ENCODE measurements at places on chromosomes 2 and 18.

DNA sequence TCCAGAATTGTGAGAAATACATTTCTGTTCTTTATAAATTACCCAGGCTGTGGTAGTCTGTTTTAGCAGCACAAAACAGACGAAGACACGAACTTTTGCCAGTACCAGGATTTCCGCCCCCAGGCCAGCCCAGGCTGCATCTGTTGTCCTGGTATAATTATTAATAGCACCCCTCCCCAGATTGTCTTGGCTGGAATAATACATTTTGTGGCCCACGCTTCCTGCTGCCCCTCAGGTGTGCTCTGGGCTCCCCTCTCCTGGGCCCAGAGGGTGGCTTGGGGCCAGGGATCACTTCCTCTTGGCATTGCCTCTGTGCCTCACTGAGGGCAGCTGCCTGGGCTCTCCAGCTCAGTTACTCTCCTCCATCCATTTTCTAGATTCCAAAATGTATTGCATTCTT is 102.1 kb upstream of the HS6ST1 start:
- DNase-seq, result no peak

GRCh38 chr18:57029761-57030160 is 117.1 kb upstream of the BOD1L2 start:
- no peak for DNase-seq

- no peak for DNase-seq
Measured at GRCh38 chr2:143083636-143084035, 45.6 kb upstream of the ARHGAP15 start.

DNA sequence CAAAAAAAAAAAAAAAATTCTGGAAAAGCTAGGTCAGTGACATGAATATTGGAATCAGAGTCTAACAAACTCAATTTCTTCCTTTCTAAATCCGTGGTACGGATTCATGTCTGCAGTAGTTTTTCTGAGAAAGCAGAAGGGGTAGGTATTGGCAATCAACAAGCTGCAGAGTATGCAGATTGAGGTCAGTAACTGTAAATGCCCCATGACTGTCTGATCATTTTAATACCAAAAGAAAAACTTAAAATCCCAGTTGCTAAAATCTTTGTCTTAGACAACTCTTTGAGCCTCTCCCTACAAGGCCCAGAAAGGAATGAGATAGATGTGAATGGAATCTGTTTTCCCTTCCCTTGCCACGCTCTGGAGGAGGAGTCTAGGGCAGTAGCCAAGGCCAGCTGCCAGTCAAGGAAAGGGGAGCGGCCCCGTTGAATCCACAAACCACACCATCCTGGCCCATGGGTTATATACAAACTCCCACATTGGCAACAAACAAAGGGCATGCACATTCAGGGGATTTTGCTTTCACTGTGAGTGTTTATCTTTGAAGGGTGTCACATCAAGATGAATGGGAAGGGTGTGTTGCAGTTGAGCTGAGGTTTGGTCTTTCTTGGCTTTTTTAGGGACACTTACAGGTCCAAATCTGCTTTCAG is 6.1 kb upstream of the CASP8 start:
- DNase-seq, result no peak

DNA sequence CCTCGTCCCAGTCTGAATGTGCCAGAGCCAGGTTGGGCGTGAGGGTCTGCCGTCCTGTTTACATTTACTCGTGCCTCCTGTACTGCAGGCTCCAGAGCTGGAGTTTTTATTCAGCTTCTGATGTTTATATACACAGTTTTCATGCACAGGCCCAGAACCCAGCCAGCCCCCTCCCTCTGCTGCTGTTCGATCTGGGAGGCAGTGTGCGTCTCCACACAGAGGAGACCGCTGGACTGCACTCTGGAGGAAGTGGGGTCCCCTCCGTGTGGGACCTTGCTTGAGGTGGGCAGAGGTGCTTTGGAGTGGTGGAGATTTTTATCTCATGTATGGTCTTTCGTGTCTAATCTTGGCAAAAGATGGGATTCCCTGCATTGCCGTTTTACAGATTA is 90.6 kb downstream of the GLI2 start:
- no peak for DNase-seq

- no peak for DNase-seq
Measured at GRCh38 chr2:217919781-217920351, 82.9 kb downstream of the TNS1 start.

DNA sequence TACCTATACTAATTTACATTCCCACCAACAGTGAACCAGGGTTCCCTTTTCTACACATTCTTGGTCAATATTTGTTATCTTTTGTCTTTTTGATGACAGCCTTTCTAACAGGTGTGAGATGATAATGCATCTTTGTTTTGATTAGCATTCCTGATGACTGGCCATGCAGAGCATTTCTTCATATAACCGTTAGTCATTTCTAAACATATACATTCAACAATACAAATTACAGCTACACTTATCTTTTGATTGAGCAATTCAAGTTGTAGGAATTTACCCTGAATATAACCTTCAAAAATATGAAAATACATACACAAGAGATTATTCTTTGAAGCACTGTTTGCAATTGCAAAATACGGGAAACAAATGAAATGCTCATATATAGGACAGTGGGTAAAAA is 94.9 kb downstream of the TMEM131 start:
- DNase-seq, result no peak

- DNase-seq, result no peak
Measured at GRCh38 chr2:221676566-221677172, 104.6 kb upstream of the EPHA4 start.

DNA sequence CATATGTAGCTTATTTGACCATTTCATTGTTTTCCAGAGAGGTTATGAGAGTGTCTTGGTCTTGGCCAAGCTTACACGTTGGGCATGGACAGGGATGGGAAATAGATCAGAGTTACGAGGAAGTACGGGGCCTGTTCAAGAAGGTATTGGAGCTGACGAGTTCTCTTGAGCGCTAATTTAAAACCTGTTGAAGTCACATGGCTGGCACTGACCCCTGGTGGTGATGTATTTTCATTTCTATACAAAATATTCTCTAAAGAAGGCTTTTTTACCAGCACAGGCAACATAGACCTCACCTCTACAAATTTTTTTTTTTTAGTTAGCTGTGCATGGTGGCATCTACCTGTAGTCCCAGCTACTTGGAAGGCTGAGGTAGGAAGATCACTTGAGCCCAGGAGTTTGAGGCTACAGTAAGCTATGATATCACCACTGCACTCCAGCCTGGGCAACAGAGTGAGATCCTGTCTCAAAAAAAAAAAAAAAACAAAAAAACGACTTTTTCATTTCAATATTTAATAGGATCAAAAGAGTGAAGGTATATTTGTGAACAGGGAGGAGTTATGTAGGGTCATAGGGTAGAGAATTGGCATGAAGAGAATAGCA is 19.6 kb downstream of the UGP2 start:
- DNase-seq, result no peak

- DNase-seq, result no peak
Measured at GRCh38 chr2:234694244-234695013, 197.5 kb upstream of the ARL4C start.

DNA sequence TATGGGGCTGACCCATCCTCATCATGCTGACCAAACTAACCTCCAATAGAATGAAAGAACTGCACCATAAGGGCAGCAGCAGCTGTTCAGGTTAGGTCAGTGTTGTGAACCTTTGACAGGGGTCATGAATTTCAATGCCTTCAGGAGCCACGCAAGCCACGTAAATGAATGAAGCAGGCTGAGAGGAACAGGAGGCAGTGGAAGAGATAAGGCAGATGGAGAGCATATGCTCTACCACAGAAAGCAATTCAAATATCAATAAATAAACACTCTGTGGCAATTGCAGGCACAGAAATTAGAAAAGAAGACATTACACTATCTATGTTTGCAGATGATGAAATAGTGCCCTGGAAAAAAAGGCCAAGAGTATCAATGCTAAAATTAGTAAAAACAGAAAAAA is 56.3 kb downstream of the SCG2 start:
- DNase-seq, result no peak

Data from GM19239 (cell line).